ENCODE measurements at places on chromosomes 2 and 18.

DNA sequence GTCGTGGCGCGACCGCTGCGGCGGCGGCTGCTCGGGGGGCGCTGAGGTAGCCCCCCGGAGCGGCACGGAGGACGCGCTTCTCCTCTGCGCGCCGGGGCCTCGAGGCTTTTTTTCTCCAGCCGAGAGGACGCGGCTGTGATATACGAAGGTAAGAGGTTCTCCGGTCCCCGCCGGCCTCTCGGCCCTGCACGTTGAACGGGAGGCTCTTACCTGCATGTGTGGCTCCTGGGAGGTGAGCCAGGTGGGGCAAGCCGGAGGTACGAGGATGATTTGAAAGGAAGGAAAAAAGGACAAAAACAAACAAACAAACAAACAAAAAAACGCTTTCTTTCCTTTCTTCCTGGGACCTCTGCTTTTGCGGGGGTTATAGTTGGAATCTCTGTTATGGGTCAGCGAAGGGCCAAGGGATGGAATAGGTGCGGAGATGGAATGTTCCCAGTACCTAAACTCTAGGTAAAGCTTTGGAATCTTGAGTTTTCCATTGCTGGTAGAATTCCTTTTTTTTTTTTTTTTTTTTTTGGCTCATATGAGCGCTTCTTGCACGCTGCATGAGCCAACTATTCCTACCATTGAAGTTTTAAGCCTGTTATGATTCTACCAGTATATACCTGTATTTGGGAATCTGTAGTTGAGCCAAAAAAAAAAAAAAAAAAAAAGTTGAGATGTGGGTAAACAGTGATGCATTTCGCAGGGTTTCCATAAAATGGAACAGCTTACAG lies 674 bp downstream of the PTPN4 start:
- DNase-seq, result no peak

DNA sequence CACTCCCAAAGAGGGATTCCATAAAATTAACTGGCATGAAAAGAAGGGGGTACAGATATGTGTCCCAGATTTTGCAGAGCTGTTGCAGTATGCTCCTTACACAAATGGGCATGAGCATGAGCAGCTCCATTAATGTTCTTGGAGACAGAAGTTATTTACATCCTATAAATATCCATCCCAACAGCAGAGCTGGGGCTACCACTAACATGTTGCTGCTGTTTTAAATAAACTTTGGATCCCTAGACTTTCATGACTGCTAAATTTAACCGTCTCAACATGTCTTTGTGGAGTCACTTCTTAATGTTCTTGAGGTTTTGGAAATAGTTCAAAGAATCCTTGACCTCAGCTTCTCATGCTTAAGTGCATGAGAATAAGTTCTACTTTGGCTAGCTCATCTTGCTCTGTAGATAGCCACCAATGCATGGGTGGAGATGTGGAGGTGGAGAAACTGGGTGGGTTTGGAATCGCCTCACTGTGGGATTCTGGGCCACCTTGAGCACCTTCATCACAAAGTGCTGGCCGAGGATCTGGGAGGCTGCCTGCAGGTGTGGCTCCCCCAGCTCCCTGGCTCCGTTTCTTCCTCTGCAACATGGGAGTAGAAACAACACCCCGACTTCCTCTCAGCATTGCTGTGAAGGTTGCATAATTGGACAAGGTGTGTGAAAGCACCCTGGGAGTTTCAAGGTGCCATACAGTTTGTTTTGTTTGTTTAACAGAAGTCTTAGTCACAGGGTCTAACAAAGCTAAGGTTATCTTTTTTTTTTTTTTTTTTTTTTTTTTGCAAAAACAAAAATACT lies 307.2 kb downstream of the MYCN start:
- DNase-seq, result no peak

GRCh38 chr2:74632939-74633312 lies 15.2 kb downstream of the M1AP start:
- no peak for DNase-seq

- no peak for DNase-seq
These were observed 43.7 kb downstream of the FRZB start for GRCh38 chr2:182822733-182823132.

DNA sequence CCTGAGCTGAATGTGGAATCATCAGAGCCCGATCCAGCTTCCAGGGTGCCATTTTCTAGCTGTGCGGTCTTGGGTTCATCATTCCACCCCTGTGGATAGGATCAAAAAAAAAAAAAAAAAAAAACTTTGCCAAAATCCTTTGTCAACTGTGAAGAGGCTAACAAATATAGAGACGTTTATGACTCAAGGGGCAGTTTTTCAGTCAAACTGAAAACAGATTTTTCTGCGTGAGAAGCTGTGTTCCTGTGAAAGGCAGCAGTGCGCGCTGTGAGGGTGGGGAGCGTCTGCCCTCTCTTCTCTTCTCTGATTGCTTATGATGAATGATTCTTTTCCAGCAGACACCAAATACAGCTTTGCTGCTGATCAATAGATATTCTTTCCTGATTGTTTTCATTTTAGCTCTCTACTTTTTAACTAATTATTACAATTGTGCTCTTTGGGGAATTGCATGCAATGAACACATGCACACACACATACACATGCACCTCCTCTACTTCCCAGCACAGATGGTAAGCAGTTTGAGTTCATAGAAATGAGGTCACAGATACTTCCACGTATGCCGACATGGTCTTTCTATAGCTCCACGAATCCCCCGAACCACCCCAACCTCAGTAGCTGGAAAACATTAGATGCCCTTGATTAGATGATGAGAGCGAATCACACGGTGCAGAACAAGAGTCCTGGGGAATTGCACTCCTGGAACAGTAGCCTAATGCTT lies 175.4 kb downstream of the NRP2 start:
- no peak for DNase-seq

Measured in choroid plexus epithelial cell (primary cell).